Activated naive CD4-positive, alpha-beta T cell treated with anti-CD3 and anti-CD28 coated beads, Interleukin-2, amount 50 U/mL, for 72 hours (primary cell): ENCODE measurements at places on chromosomes 11 and 22. TPM values are rescaled to one million over a fixed set of nuclear protein-coding genes. Genes with fewer than 3 reads are reported as not detected.
A peak's percentile ranks its signal among the peaks of the same experiment; 100 is the strongest.

OR5A1 gene
- total RNA-seq = not detected

- no peak for DNase-seq
These were observed 19.3 kb downstream of the ENDOD1 start for GRCh38 chr11:95108671-95109551.

ASCC2 gene
- total RNA-seq = 55.0 TPM

INS gene
- not detected for total RNA-seq

DNA sequence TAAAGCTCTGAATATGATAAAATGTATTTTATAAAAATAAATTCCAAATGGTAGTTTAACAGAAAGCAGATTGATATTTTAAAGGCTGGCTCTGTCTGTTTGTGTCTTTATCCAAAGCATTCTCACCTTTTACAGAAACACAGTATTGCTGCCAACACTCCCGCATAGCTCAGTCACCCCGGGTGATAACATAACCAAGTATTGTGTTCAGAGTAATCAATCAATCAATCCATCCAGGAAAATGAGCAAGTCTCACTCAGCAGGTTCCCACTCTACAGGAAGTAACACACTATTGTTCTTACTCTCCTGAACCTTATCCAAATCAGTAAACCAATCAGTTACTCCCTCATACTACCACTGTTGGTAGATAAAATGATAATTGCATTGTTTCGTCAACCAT, 203.4 kb downstream of the LRRC4C start:
- DNase-seq = no peak

DNA sequence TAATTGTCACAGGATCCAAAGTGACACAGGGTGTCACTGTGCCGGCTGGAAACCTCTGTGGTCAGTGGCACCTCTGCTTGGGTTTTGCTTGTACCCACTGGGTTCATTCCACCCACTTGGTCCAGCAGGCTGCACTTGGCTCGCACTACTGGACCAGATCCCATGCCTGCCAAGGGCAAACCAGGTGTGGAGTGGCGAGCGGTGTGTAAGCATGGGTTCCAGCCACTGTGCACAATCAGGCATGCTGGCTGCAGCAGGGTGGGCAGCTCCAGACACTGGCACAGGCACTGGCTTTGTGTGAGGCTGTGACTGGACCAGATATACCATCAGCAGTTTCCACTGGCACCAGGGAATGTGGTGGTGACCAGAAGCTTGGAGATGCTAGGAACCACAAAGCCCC, 261.4 kb downstream of the KCNA4 start:
- DNase-seq = no peak

NEFH gene
- 0.18 TPM for total RNA-seq

CCDC81 gene
- total RNA-seq = 2.6 TPM

- no peak for DNase-seq
These were observed 108.4 kb downstream of the FAT3 start for GRCh38 chr11:92332986-92333385.

DNA sequence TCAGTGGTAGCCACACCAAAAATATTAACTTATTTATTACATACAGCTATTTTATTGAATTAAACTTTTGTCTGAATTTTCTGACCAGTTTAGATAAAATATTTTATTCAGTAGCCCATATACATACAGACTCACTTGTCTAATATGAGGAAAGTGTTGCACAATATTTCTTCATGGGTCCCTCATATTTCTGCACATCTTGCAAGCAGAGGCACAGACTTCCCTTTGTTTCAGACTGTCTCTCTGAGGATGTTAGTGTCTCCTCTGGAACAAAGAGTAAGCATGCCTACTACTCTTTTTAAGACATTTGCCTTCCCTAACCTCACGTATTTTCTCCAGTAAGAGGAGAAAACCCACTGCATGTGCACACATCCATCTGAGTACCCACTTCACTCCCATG, 81.2 kb downstream of the OR5AK2 start:
- DNase-seq = no peak

DNA sequence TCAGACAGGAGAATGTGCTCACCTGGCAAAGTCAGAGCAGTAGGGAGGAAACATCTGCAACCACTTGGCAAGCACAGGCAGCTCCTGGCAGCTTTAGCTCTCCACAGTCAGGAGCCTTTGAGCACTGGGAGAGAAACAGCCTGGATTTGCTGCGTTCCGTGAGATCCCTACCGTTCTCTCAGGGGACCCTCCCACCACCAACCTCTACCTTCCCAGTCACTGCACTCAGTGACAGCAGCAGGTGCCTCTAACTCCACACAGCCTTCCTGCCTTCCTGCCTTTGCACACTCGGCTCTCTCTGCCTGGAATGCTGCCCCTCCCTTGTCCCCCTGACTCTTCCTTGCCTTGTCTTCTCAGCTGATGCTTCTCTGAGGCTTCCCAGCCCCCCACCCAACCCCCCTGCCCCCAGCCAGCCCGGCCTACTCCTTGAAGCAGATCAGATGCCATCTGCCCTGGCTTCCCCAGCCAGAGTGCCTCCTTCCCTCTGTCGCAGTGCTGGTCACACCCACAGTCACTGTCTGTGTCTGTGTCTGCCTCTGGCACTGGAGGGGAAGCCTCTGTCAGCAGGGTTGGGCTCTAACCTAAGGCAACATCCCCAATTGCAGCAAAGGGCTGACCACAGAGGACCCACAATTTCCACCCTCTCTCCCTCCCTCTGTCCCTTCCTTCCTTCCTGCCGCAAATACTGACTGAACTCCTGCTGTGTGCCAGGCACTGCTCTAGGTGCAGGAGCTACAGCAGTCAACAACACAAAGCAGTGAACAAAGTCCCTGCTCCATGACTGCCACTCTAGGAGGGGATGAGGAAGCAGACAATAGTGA, 14.9 kb upstream of the TSKU start:
- DNase-seq = no peak

DNA sequence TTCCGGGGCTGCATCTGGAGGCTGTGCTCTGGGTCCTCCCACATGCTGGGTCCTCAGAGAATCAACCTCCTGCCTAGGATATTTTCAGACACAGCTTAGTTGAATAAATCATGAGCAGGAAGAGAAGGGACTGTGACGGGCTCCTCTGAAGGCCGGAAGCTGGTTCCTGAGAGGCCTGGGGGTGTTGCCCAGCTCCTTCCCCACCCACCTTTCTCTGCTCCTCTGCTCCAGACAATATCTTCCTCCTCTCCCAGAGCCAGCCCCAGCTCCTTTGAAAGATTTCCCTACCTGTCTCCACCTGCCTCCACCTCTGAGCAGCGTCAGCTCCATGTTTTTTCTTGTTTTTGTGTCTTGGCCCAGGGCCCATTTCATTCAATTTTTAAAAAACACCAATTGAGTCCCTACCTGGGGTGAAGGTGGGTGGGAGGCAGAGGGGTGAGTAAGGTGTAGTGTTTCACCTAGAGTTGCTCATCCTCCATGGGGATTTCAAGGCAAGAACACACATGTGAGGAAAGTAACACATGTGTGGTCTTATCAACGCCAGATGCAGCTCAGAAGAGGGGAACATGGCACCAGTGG, 24.8 kb upstream of the THY1 start:
- no peak for DNase-seq

DNA sequence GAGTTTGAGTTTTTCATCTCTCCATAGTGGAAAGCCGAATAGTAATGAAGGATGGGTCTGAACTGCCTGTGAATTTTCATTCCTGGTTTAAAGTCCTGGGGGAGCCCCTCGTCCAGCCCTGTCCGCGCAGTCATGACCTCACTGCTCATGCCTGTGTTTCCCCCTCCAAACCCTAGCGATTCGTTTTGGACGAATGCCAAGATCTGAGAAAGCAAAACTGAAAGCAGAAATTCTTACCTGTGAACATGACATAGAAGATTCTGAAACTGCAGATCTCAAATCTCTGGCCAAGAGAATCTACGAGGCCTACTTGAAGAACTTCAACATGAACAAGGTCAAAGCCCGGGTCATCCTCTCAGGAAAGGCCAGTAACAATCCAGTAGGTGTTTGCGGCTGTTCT, 30.5 kb downstream of the CDPF1 start:
- no peak for DNase-seq

DNA sequence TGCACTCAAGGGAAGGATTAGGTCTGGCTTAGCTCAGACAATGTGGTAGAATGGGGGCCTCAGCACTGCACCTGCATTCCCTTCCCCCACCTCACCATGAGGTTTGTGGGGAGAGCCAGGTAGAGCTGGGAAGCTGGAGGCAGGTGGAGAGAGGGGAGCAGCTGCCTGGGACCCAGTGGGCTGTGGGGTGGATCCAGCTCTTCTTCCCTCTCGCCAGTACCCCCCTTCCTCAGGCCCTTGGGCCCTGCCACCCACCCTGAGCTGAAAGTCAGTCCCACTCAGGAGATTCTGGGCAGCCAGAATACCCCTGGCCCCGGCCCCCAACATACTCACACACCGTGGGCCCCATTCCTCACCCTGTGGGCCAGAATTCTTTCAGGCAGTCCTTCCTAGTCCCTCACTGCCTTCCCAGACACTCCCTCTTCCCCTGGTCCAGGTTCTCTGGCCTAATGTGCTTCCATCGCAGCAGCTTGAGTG, 3.1 kb upstream of the POLD4 start:
- no peak for DNase-seq

DNA sequence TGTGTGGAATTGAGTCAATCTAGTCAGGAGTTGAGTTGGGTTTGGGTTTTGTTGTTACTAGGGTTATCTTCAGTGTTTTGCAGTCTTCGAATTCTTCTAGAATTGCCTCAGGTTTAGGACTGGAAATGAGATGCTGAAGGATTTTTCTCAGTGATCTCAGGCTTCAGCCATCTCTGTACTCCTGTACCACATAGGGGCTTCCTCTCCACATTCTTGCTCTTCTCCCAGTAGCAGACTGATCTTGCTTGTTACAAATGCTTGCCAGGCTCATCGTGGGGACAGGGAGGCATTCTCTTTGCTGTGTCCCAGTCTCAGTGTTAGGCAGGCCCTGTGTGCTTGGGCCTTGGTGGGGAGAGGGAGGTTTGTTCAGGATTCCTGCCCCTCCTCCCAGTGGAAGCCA, 96.1 kb downstream of the LRRC32 start:
- DNase-seq = no peak

MICAL2 gene
- total RNA-seq = 124 TPM

LIN7C gene
- 22.2 TPM for total RNA-seq

DNA sequence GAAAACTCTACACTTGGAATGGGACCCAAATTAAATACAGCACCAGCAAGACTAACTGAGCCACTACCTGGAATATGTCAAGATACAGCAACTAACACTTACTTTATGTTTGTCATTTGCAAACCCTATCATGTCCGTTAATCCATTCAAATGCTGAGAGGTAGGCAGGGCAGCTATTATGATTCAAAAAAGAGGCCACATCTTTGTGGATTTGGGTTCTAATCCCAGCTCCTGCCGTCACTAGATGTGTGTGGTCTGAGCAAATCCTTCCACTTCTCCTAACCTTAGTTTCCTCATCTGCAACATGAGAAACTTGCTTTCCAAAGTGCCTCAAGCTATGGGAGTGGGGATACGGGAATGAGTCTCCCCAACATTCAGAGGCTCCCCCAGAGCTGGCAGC, 24.2 kb downstream of the FLI1 start:
- no peak for DNase-seq

GRCh38 chr11:36620246-36620645, 22.2 kb upstream of the RAG2 start:
- DNase-seq = no peak

GRCh38 chr11:78166855-78167469, 21.5 kb downstream of the KCTD21 start:
- no peak for DNase-seq

DNA sequence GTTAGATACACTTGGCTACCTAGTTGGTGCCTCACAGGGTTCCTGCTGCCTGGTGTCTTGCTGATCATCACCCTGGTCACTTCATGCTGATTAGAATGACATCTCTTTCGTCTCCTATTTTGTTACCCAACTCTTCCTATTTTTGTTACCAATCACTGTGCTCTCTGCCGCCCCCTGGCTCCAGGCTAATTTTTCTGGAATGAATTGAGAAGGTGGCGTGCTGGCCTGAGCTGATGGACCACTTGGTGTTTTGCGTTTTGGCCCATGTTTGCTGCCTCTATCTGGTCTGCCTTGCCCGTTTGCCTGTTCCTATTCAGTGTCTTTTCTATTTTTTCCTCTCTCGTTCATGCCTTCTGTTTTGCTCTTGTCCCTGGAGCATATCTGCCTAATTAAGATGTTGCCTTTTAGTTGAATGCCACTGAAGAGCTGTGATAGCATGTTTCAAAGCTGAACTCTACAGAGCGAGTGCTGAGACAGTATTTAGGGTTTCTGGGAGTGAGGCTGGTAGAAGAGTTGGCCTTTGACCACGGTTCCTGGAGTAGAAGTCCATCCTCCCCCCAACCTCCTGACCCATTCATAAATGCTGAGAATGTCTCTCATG, 5.9 kb upstream of the ATF4 start:
- peak; percentile 65 for DNase-seq

OR56A1 gene
- 0.04 TPM for total RNA-seq

- no peak for DNase-seq
These were observed 596.6 kb downstream of the METTL15 start for GRCh38 chr11:28704801-28705200.

- DNase-seq = no peak
These were observed 295.5 kb downstream of the ETS1 start for GRCh38 chr11:128291835-128292234.

DGAT2 gene
- total RNA-seq = 3.9 TPM

MS4A6E gene
- total RNA-seq = not detected

BRSK2 gene
- total RNA-seq = 1.3 TPM

- DNase-seq = no peak
These were observed 174.7 kb upstream of the NAV2 start for GRCh38 chr11:19537803-19538453.

GRCh38 chr11:10456519-10456918, 1.5 kb downstream of the AMPD3 start:
- no peak for DNase-seq

GRCh38 chr22:30054764-30055069, 25.5 kb upstream of the HORMAD2 start:
- no peak for DNase-seq

- no peak for DNase-seq
These were observed 19.8 kb upstream of the OOSP1 start for GRCh38 chr11:59918480-59918879.

- no peak for DNase-seq
These were observed 72.8 kb upstream of the MYOD1 start for GRCh38 chr11:17646451-17647145.

DNA sequence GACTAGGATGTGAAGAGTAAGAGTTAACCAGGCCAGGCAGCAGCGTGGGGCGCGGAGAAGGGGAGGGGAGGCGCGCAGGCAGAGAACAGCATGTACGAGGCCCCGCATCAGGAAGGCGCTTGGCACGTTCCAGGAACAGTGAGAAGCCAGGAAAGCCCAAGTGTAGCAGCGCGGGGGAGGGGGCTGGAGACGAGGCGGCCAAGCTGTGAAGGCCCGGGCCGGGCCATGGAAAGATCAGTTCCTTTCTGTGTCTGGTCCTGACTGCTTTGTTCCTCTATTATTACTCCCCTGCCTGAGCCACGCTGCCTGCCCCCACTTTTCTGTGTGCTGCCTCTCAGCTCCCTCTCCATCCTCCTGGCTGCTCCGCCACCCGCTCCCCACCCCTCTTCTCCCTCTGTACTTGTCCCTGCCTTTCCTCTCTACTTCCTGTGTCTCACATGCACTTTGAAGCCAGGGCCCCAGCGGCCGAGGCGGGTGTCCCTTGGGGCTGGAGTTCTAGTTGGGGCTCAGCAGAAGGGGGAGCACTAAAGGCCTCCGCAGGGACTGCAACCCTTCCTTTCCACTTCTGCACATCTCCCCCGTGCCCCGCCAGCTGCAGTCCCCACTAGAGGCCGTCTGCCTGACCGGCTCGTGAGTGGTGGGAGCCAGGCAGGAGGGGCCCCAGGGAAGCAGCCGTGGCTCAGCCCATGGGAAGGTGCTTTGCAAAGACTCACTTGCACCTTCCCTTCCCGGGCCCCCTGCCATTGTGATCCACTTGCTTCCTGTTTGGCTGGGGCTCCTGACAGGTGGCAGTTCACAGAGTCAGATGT, 63.7 kb downstream of the PRDM11 start:
- peak; percentile 37 for DNase-seq
